ENCODE measurements at places on chromosomes 11 and 22. TPM values are rescaled to one million over a fixed set of nuclear protein-coding genes. Genes with fewer than 3 reads are reported as not detected.

GRCh38 chr22:22515890-22516289, 4.2 kb downstream of the ZNF280A start:
- no peak for DNase-seq

The KIF18A gene
- 2.3 TPM for polyA plus RNA-seq

- DNase-seq, result no peak
These were observed 7.6 kb upstream of the MS4A10 start for GRCh38 chr11:60777572-60777971.

The VPS37C gene
- 9.4 TPM for polyA plus RNA-seq

- no peak for DNase-seq
These were observed 40.8 kb upstream of the MYO18B start for GRCh38 chr22:25701056-25701780.

GRCh38 chr11:7444091-7444981, 41.0 kb upstream of the OLFML1 start:
- DNase-seq, result no peak

DNA sequence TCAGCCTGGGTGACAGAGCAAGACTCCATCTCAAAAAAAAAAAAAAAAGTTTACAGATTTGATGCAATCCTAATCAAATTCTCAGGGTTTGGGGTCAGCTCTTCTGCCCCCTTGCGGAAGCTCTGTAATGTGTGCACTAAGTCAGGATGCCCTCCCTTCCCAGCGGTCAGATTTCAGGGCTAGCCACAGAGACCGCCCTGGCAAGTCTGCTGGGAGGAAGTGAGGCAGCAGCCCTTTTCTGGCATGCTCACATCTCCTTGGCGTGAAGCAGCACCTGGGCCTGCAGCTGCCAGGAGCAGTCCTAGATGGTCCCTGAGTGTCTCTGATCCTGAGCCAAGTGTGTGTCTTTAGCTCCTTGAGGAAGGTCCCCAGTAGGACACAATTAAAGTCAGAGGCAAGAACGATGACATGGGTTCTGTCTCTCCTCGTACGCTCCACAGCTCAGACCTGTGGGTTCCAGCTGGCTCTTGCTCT, 10.9 kb upstream of the APOBEC3C start:
- DNase-seq, result peak; percentile 48

GRCh38 chr11:1532606-1533341, 39.3 kb downstream of the DUSP8 start:
- DNase-seq, result no peak

- DNase-seq, result no peak
These were observed 827.1 kb downstream of the TBC1D22A start for GRCh38 chr22:47589271-47590250.

GRCh38 chr22:42994917-42995562, 19.9 kb downstream of the PACSIN2 start:
- no peak for DNase-seq

- no peak for DNase-seq
These were observed 26.1 kb downstream of the MRTFA start for GRCh38 chr22:40610329-40610850.

Data from thymus (tissue), 14 donors.